ENCODE measurements at places on chromosomes 1 and 21.

DNA sequence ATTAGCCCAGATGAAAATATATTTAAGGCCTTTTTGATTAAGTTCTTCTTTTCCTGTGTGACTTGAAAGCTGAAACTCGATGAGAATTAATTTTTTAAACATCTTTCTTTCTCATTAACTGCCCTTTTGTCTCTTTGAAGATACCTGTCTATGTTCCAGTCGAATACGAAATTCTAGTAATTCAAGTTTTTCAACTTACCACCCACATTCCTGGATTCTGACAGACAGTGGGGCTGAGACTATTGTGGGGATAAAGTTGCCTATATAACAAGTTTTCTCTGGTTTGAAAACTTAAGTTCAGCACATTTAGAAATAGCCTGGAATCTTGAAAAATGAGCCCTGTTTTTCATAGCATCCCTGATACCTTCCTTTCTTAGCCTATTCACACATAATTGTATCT lies 114.6 kb downstream of the NTNG1 start:
- DNase-seq, result no peak

DNA sequence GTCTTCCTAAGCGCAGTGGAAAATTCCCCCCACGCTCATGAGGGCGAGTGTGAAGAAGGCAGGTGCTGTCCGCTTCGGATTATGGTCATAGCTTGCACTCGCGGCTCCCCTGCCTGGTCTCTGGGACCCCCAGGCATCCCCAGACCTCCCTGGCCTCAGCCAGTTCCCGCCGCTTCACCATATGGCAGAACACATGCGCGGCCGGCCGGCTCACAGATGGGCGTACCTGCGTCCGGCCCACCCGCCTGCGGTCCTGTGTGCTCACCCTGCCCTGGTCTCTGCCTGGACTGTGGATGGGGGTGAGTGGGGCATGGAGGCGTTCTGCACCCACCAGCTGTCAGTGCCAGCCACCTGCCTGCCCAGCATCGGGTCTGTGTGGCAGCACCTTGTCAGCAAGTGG lies 34.1 kb downstream of the PRKCZ start:
- DNase-seq, result no peak

DNA sequence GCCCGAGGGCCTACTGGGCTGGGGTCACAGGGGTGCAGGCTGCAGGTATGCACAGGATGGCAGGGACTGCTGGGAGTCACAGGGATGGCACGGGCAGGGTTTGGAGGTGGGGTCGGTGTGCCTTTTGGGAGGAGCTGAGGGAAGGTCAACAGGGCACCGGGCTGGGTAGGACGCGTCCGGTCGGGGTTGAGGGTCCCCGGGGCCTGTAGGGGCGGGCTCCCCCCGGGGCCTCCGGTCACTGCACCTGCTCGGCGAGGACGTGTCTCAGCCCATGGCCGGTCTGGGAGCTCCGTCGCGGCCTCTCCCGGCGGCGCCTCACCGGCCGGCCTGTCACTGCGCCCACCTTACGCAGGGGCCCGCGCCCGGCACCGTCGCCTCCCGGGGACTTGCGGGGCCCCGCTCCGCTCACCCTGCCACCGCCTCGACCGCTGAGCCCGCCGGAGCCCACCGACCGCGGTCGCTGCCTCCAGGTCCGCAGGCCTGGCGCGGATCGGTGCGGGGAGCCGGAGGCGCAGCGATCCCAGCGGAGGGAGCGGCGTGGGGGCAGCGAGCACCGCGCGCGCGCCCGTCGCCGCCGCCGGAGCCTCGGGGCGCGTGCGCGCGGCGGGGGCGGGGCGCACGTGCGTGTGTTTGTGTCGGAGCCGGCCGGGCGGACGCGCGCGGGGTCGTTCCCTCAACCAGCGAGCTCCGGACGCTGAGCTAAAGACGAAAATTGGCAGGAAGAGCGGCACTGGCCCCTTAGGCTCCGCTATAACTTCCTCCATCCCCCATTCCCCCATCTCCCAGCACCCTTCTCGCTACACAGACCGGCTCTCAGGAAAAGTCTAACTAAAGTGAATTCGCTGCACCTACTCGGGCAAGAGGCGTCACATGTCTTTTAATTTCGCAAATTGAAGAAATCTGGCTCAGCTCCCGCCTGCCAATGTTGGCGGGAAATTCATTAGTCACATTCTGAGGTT lies at the start of gene AMIGO1:
Gene AMIGO1 (minus strand): TSS at position 552 of the 959 bp plus-strand sequence. CDS start 815 bp downstream, outside the sequence.
- DNase-seq, result peak; percentile 50

DNA sequence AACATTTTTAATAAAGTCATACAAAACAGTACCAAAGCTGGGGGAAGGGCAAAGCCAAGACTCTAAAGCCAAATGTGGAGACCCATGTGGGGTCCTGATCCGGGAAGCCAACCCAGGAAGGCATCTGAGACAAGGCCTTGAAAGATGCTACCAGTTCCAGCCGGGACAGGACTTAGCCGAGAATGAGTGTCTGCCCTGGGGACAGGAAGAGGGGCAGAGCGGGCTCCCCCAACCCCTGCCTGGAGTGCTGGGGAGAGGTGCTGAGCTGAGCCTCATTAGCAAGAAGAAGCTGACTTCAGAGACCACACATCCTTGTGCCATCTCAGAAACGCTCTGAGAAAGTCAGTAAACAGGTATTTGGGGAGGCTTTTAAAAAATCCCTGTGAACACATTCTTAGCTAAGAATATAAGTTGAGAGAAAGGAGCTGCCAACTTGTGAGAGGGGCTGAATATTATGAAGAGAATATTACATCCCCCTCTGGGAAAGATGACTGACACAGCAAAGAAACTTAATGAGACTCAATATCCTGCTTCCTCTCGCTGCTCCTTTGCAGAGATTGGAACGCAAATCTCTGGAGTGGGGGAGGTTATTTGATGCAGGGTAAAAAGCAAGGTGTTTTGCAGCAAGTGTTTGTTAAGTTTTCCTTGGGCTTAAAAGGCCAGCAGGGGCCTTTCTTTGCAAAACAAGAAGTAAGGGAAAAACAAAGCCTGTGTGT lies 103.3 kb upstream of the KCND3 start:
- DNase-seq, result no peak

DNA sequence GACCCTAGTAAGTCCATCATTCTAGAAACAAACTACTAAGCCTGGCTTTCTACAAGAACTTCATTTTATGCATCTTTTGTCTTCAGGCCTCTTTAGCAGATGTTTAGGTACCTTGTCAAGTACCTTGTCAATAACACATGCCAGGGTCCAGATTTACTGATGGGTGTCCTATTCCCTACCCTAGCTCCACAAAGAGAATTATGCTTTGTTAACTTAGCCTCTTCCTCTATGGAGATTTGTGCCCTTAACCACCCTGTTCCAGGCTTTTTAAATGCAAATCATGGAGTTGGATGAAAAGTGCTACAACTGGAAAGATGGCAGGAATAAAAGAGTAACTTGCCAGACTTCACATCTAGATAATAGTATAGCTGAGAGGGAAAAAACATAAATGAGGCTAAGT lies 42.7 kb downstream of the SPATA46 start:
- no peak for DNase-seq

All from suppressor macrophage treated with lipopolysaccharide for 4 hours (primary cell).